Activated CD8-positive, alpha-beta memory T cell treated with anti-CD3 and anti-CD28 coated beads for 4 hours (primary cell): ENCODE measurements at places on chromosomes 4 and X.

DNA sequence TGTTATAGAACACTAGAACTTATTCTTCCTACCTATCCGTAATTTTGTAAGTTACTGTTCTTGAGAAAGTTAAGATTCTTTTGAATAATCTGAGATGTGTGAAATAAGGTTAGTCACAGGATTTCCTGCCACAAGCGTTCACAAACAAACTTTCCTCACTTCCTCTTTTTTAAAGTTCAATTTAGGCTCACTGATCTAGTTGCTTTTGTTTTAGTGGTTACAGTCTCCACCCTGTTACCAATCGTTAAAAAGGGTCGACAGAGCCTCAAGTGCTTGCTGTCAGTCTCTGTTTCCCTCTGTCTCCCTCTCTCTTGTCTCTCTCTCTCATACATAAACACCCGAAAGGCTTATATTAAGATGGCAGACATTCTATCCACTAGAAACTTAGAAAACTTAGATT is 35.9 kb upstream of the STK26 start:
- DNase-seq = no peak

DNA sequence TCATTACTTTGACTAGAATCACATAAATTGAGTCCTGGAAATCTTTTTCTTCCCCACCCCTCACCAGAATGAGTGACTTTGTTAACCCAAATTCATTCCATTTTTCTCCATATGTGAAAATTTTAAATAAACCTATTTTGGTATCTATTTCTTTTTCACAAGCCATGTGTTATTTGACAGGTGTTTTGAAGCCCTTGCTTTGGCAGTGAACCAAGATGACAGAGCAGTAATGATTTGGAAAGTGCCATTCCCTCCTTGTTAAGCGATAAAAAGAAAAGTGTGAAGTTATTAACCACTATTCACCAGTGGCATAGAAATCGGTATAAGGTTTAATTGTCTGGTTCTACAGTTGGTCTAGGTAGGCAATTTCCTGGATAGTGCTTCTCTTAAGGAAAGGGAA is 66.1 kb downstream of the POLA1 start:
- DNase-seq = no peak

GRCh38 chr4:37674439-37674838 is 11.7 kb downstream of the RELL1 start:
- no peak for DNase-seq

- DNase-seq = no peak
Observed at GRCh38 chr4:152500275-152500674, 35.6 kb downstream of the FBXW7 start.

DNA sequence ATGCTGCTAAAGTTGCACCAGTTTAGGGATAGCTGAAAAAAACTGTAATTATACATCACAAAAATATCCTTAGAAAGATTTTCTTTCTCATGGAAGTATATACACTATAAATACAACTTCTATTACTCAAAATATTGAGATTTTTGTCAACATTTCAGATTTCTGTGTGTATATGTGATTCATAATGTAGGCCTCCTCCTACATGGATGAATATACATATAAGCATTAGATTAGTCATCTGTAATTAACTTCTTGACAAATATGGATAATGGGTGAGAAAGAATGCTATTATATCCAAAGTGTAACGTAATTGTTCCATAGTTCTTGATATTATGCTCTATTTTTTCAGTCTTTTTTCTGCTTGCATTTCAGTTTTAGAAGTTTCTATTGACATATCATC is 124.9 kb downstream of the CBLL2 start:
- no peak for DNase-seq

GRCh38 chr4:4559596-4559995 is 17.7 kb upstream of the STX18 start:
- DNase-seq = no peak

- no peak for DNase-seq
Observed at GRCh38 chr4:25180524-25181131, 20.4 kb upstream of the SEPSECS start.

GRCh38 chrX:38095971-38096529 is 89.7 kb downstream of the SYTL5 start:
- no peak for DNase-seq

DNA sequence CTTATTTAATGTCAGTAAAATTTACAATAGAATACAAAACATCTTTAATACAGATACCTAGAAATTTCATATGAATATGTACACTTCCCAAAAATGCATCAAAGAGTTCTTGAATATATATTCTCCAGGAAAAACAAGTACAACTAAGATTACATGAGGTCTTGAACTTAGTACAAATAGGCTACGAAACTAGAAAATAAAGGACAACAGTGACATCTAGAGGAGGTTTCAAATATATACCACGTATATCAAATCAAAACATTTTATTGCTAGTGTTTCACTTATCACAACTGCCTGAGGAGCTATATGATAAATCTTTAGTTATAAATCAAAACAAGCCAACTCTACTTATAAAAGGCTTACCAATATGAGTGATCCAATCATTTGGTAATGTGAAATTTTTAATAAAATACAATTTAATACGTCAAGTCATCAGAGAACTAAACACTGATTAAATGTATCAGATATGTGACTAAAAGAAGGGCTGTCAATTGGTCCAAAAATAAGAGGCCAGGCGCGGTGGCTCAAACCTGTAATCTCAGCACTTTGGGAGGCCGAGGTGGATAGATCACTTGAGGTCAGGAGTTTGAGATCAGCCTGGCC is 36.6 kb downstream of the ANAPC10 start:
- no peak for DNase-seq

DNA sequence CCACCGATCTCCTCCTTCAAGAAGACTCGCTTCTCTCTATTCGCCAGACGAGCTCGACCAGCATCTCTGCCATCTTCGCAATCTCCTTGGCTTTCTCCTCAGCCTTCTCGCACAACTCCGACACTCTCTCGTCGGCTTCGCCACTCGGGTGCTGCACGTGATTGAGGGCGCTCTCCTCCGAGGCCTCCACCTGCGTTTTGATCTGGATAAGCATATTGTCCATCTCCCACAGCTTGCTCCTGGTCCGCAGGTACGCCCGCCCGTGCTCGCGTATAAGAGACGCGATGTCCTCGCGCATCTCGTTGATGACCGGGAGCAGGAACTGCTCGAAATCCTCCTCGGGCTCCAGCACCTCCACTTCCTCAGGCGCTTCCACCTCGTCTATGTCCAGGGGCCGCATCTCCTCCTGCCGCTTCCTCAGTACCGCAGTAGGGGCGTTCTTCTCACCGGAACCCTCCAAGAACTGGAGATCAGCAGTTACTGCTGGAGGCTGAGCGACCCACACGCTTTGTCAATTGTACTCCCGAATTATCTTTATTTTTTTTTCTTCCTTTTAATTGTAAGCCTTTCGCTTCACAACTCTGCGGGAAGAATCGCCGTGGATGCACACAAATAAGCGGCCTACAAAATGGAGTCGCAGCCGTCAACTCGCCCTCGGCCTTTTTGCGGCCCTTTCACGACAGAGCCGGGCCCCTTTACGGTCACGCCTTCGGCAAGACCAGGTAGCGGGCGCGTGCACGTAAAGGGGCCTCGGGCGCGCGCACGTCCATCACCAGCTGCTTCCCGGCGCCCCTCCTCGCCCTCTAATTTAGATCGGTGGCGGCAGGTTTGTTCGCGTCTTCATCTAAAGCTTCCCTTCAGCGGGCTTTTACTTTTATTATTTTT is at the start of gene MRFAP1L1:
TSS of gene MRFAP1L1 (minus strand) at position 636 of the 885 bp plus-strand sequence. CDS start at position 400, 236 bp downstream.
- DNase-seq = peak; percentile 92

DNA sequence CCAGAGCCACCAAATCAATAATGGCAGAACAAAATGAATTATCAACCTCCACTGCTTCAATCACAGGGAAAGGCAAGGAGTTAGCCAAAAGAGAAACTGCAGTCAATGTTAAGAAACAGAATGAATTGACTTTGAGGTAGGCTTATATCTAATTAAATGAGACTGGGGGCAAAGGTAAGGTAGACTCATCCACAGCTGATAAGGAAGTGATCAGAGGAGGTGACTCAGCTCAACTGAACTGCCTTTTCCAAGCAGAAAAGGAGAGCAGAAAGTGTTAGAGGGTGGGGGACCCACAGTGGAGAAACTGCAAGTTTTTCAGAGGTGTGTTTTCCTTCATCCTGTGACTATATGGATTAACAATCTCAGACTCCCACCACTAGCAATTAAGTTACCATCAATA is 345.8 kb upstream of the PPARGC1A start:
- DNase-seq = no peak

DNA sequence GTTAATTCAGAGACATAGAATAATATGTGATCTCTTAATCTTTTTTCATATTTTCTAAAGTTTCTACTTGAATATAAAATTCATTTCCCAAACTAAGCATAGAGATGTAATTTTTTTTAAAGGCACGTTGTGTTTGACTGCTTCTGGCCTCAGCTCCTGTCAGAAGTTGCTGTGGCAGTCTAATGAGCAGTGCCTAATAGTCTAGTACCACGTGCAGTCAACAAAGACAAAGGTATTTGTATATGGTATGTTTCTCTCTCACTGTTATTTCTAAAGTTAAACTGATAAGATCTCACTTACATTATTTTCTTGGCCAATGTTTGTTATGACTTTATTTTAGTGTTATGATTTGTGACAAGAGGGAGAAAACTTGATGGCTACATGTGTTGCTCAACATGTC is 48.6 kb upstream of the MCUB start:
- no peak for DNase-seq

DNA sequence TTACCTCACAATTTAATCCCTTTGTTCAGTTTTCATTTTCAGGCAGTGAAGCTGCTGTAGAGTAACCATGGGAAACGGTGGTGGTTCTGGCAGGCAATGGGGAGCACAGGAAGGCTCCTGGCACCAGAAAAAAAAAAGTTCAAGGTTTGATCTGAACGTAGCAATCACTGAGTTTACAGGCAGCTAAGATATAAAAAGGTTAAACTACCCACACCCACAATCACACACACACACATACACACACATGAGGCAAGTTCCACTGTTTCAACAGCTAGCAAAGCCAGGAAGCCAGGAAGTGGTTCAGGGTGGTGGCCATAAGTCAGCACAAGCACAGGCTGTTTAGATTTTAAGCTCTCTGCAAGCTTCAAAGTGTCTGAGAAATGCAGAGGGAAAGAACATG is at the start of gene SULT1B1:
TSS of gene SULT1B1 (minus strand) at position 166 of the 400 bp plus-strand sequence. CDS start 5,403 bp downstream, outside the sequence.
- peak; percentile 5 for DNase-seq

- no peak for DNase-seq
Observed at GRCh38 chr4:170017252-170017651, 8.9 kb downstream of the MFAP3L start.

DNA sequence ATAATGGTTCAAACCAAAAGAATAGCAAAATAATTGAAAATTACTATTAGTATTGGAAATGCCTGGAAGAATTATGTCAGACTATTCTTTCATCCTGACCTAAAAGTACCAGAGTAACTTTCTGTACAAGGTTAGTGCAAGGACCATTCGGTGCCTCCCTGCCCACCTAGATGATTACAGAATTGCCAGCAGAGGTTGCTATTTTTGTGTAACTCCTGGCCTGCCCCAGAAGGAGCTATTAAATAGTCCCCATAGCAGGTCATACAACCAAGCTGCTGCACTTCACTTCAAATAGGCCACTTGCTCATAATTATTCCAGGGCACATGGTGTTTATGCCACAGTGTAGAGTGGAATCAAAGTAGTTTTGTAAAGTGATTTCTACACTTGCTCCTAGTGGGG is 831.1 kb upstream of the PABPC4L start:
- no peak for DNase-seq

- DNase-seq = no peak
Observed at GRCh38 chr4:138405466-138405891, 163.3 kb upstream of the SLC7A11 start.

GRCh38 chrX:102658556-102658955 is 7.3 kb downstream of the GPRASP1 start:
- DNase-seq = no peak

DNA sequence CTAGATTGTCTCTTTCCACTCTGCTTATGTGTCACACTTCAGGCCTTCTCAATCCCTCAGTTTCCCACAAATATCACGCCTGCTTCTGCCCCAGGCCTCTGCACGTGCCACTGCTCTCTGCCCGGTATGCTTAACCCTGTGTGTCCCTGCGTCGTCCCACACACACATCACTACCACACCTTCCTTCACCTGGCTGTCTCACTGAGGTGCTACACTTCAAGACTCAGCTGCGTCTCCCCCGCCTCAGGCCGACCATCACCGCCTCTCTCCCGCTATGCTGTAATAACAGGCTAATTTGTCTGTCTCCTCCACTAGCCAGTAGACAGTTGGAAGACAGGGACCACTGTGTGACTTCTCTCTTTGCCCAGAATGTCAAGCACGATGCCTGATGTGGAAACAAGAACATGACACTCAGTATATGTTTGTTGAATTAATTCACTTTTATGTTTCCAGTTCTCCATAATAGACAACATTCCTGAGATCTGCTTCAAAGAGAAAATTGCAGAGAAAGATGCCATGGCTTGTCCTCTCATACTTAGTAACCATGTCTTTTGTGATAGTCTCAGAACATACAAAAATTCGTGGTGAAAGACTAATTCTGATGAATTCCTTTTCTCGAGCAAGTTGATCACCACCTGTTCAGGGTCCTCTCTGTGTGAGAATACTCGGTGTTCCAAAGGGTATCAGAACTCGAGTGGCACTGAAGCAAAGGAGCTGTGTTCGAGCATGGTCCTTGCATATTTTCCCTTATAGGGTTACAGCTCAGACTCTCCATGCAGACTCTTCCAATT is 54.2 kb downstream of the AFAP1 start:
- DNase-seq = no peak

DNA sequence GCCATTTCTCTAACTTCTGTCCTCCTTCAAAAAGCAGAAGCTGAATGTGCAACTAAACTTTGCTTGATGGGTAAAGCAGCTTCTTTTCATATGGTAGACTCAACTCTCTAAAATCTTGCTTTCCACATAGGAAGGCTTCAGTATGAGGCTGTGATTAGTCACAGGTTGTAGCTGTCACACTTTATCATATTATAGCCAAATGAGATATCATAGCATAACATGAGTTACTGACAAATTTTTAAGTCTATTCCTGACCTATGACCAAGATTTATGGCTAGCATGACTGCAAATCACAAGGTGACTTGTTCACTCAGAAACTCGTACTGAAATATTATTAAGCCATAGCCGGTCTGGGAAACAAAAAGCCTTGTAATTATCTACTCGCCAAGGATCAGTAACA is 998.6 kb downstream of the RPA4 start:
- no peak for DNase-seq

DNA sequence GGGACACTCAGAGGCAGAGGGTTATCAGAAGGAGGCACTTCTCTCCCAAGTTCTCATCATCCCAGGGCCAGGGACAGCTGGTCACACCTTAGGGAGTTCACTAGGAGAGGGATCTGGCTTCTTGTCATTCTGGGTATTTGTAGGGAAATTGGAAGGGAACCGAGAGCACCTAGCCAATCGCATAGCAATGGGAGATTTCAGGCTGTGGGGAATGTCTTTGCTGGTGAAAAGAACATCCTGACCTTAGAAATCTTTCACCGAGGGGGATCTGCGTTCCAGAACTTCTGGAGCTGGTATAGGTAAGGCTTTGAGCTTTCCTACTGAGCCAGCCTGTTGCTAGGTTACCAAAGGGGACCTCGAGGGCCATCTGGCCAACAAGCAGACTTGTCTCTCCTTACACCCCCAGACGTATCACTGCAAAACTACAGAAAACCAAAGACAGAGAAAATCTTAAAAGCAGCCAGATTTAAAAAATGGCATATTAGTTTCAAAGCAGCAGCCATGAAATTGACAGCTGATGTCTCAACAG is 6.8 kb downstream of the HTT-AS start:
- DNase-seq = no peak
